ENCODE measurements at places on chromosomes 1 and 21.

GRCh38 chr1:100661176-100661575 lies 58.4 kb upstream of the VCAM1 start:
- no peak for DNase-seq

DNA sequence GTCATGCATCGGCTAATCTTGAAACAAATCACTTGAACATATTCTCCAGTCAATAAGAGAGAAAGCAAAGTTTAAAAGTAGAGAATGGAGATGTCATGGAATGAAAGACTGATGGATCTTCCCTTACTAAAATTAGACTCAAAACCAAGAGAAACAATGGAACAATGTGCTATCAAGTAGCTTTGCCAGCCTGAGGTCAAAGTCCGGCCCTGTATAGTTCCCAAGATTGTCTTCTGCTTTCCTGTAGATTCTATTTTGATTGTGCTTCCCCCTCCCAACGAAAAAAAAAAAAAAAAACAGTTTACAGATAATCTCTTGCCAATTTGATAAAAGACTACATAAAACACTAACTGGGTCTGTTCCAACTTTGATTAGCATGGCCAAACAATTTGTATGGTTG lies 40.8 kb upstream of the KIRREL1 start:
- no peak for DNase-seq

DNA sequence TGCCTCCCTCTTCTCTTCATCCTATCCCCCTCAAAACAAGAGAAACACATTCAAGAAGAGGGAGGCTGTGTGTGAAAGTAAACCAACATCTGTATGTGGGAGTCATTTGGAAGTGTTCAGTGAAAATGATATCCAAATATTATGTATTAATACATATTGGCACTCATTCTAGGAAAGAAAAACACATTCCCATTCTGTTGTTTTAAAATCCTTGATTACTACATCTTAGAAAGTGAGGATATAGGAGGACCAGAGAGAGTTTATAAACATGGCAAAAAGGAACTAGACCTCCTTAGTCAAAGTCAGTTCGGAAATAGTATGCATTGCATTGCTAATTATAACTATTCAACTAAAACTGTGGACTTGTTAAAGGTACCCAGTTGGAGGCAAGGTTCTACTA lies 786.6 kb downstream of the ADGRL2 start:
- no peak for DNase-seq

DNA sequence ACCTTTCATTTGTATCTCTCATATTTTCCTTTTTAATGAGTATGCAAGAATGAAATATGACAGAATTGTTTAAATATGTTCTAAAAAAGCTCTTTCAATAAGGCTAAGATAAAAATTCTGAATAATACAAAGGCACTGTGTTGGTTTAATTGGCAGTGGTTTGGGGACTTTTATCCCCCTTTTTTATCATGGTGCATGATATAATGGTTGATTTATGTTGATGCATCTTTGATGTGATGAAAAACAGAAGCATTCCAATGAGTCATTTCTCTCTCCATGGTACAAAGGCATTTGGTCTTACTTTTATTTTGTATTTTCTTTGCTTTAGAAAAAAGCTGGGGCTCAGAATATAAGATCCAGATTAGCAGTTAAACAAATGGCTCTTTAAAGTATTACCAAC lies 127.2 kb upstream of the GREM2 start:
- no peak for DNase-seq

- DNase-seq = no peak
Observed at GRCh38 chr21:39105341-39105765, 77.9 kb downstream of the PSMG1 start.

- DNase-seq = no peak
Observed at GRCh38 chr1:244316407-244316806, 135.3 kb downstream of the ADSS2 start.

DNA sequence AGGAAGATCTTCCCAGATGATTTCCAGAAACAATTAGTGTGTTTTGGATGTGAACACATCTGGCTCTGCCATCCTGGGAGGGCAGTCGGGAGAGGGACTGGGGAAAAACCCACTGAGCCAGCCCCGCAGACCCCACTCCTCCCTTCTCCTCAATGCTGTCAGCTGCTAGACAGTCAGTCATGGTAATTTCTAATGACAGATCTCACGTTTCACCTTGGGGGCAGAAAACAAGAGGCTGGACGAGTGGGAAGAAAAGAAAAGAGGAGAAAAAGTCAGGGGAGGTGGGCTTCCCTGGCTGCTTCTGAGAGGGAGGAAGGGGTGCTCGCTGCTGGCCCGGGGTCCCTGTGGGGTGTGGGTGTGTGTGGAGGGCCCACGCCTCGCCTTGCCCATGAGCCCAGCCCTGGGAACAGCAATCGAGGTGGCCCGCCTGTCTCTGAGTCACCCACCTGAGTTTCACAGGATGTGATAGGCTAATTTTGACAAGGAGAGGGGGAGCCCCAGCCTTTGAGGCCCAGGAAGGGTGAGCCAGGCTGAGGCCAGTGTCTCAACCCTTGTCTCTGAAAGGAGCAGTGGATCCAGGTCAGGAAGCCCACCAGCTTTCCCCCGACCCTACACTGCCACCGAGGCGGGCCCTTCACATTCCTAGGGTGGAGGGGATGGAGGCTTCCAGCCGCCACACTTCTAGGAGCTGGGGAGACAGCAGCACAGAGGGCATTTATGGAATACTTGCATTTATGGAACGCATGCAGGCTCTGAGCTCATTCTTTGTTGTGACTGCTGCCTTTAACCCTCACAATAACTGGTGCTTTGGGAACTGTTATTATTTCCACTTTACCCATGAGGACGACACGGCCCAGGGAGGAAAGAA lies 49.1 kb upstream of the IFNLR1 start:
- DNase-seq = no peak

DNA sequence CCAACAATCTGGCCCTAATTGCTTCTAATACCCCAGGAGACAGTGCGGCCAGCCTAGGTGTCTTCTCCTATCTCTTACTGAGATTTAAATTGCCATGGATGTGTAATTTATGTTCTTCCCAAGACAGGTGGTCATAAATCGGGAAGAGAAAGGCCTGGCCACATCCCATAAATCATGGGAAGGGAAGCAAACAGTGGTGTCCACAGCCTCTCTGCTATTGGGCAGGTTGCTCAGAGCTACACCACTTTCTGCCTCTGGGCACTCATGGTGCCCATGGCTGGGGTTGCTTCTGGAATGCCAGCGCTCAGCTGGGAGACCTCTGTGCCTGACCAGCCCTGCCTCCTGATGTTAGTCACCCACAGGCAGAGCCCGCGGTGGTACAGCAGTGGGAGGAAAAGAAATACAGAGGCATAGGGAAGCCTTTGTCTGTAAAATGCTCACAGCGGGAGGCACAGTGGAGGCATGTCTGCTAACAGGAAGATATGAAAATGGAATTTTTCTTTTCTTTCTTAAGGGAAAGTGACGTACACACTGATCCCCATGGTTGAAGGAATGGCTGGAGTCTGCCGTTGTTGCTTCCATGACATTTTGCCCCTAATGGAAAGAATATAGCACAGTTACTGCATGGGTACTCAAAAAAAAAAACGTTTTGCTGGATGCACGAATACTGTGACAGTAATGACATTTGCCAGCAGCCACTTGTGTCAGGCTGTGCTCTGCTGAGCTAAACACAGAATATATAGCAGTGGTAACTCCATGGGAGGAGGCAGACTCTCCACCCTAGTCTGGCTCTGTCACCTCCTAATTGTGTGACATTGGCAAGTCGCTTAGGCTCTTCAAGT lies 21.9 kb downstream of the MTARC1 start:
- no peak for DNase-seq

DNA sequence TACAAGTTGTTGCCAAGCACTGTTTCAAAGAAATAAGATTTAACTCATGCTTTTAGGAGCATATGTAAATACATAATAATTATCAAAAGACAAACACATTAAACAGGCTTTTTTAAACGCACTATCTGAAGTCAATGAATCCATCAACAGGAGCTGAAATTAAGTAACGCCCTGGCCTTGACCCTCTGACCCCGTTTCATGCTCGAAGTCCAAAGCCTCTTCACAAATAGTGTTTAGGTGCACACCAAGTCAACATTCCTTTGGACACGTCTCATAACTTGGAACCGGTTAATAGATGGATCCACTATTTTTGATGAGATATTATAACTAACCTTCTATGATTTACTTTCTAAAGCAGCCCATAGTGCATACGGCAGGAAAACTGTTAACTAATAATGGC lies 209.3 kb downstream of the GABPA start:
- no peak for DNase-seq
